T-helper 17 cell (primary cell): ENCODE measurements at places on chromosomes 6 and 20. TPM values are rescaled to one million over a fixed set of nuclear protein-coding genes. Genes with fewer than 3 reads are reported as not detected.

The CLDN20 gene
- not detected for total RNA-seq

The KIF13A gene
- 1.4 TPM for total RNA-seq

The ZNF334 gene
- total RNA-seq: 0.21 TPM

- DNase-seq: no peak
These were observed 181.9 kb downstream of the NFATC2 start for GRCh38 chr20:51360451-51361201.

DNA sequence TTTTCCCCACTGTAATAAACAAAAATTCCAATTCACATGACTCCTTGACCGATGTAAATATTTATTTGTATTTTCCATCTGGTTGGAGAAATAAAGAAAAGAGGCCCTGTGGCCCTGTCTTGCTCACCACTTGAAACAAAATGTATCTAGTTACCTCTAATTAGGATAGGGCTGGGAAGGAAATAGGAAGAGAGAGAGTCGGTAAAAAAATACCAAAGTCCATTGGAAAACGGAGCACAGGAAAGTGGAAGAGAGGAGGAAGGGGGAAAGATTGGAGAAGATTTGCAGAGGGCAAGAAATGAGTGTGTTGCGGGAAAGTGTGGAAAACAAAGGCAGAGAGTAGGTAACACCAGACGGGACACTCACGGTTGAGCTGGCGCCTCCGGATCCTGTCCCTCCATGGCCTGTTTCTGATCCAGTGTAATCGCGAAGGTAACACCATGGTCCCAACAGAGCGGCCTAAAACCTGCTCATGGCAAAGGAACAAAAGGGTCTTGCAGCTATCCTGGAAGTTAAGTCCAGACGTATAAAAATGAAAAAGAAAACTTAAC lies 105.8 kb upstream of the RIPOR2 start:
- no peak for DNase-seq

DNA sequence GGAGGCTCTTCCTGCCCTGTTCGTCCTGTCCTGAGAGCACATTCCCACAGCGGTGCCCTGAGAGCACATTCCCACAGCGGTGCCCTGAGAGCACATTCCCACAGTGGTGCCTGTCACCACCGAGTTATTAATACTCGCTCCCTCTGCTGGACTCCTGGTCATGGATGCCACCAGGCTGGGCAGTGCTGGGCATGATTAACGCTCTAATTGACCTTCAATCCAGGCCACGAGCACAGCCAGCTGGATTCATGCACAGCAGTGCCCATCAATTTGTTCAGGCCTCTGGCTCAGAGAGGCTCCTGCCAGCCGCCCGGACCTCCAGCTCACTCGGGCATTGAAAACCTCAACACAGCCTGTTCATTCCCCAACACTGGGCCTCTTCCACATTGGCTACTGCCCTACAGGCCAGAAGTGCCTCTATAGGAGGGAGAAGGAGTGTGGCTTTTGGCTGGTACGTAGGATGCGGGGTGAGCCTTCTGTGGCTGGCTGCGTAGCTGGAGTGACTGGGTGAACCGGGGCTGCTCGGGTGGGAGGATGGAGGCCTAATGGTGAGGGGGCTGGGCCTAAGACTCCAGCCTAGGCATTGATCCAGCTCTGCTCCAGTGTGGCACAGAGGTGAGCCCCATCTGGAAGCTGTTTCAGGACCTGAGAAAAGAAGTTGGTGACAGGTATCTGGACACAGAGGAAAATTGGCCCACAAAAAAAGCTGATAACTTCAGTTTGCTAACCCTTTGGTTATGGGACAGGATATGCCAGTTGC lies 9.3 kb downstream of the IP6K3 start:
- DNase-seq: no peak
